ENCODE measurements at places on chromosomes 11 and 22.
A peak's percentile ranks its signal among the peaks of the same experiment; 100 is the strongest.

GRCh38 chr11:75557666-75558494 is 4.2 kb upstream of the SERPINH1 start:
- DNase-seq, result peak; percentile 93

DNA sequence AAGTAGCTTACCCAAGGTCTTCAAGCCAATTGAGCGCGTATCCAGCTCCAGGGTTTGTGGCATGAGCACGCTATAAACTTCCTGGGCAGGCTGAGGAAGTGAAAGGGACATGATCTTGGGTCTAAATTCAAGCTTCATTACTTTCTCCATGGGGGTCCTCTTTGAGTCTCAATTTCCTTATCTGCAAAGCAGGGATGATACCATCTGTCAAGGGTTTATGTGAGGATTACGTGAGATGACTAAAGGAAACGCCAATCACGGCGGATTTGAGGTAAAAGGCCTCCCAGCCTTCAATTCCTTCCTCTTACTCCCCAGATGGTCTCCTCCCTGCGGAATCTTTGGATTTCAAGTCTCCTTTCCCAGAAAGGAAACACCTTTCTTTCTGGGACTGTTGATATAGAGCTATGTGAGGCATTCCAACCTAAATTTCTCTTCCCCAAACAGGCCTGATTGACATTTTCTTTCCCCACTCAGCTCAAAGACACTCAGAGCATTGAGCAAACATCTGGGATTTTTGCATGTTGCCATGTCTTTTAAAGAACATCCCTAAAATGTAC is 474.4 kb downstream of the INSC start:
- no peak for DNase-seq

DNA sequence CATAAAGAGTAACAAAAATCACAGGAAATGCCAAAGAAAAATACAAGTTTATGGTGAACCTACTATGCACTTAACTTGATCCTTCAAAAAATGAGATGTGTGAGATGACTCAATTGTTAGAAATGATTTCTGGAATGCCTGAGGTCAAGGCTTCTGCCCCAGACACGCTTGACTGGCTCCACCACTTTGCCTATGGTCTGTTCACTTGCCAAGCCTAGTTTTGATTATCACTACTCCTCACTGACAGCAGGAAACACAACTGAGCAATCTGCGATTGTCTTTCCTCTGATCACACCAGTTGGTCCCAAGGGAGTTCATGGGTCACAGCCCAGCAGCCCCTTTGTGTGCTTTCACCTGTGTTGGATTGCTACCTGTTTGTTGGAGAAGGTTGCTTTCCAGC is 20.6 kb upstream of the PRDM10 start:
- no peak for DNase-seq

DNA sequence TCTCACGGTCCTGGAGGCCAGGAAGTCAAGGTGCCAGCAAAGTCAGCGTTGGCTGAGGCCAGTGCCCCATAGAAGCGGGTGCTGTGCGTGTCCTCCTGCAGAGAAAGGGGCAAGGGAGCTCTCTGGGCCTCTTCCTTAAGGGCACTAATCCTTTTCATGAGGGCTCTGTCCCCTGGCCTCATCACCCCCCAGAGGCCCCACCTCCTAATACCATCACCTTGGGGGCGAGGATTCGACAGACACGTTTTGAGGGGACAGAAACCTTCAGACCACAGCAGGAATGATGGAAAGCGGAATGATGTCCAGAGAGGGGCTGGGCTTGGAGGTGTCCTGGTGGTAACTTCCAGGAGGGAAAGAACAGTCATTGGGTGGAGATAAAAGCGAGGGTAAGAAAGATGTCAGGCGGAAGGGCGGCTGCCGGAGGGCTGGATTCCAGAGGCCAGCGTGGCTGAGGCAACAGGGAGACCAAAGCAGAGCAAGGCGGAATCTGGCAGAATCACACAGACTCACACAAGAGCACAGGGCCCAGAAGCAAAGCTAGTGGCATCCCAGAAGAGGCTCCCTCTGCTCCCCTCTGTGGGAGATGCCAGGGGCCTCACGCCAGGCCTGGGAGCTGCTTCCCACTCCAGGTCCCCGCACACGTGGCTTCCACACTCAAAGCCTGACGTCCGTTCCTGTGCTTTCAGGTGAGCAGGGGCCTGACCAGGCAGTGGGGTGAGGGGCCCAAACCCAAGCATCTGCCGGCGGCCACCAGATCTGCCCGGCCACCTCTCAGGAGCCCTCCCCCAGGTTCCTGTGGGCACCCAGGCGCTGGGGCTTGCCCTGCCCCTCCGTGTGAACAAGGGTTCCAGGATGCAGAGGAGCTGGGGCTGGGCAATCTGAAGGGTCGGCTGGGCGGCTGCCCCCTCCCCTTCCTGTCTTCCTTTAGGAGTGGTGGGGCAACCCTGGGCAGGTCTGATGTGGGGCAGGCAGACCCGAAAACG is 784.5 kb downstream of the BRD1 start:
- DNase-seq, result no peak

GRCh38 chr11:46719048-46719542 is at the start of gene F2:
F2 (plus strand) TSS chr11:46719213; CDS start chr11:46719236, 23 bp downstream.
- no peak for DNase-seq
